ENCODE measurements at places on chromosomes 2 and 18.

- no peak for DNase-seq
Observed at GRCh38 chr2:141264848-141265247, 866.0 kb downstream of the LRP1B start.

GRCh38 chr2:86793752-86794151, 3.0 kb upstream of the CD8A start:
- DNase-seq: no peak

- DNase-seq: no peak
Observed at GRCh38 chr18:74831571-74832250, 234.0 kb downstream of the ZNF407 start.

GRCh38 chr18:79971986-79972385, 7.5 kb downstream of the HSBP1L1 start:
- no peak for DNase-seq

- DNase-seq: no peak
Observed at GRCh38 chr2:6564326-6564725, 301.4 kb downstream of the CMPK2 start.

GRCh38 chr2:58479535-58480140, 238.5 kb upstream of the FANCL start:
- no peak for DNase-seq

DNA sequence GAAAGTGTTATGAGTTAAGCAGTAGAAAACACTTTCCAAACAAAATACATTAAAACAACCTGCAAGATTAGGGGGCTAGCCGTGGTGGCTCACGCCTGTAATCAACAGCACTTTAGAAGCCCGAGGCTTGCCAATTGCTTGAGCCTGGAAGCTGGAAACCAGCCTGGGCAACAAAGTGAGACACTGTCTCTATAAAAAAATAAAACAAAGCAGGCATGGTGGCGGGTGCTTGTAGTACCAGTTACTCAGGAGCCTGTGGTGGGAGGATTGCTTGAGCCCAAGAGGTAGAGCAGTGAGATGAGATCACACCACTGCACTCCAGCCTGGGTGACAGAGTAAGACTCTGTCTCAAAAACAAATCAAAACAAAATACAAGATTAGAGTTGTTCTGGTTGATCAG, 208.3 kb downstream of the ERBB4 start:
- DNase-seq: no peak

DNA sequence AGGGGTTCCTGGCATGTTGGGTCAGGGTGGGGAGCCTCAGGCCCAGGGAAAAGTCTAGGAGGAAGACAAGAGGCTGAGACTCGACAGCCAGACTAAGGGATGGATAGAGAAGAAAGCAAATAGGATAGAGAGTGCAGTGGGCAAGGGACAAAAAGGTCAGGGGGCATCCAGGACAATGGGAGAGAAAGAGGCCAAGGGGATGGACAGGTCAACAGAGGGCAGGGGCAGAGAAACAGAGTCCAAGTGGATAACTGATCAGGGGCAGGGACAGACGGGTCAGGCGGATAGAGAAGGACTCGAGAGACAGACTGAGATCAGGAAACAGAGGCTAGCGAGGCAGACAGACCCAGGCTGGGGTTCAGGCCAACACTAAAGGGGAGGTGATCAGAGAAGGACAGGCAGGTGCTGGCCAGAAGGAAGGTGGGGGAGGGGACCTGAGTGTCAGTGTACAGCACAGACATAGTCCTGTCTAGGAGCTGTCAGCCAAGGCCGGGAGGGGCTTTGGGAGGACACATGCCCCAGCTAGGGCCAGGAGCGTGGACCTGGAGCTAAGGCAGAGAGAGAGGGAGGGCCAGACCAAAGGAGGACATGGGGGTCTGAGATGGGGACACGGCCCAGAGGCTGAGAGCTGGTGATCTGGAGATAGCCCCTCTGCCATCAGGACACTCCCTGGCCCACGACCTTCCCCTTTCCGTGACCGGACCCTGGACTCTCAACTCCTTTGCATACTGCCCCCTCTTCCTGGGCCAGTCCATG, 12.2 kb downstream of the ASIC4 start:
- DNase-seq: no peak

DNA sequence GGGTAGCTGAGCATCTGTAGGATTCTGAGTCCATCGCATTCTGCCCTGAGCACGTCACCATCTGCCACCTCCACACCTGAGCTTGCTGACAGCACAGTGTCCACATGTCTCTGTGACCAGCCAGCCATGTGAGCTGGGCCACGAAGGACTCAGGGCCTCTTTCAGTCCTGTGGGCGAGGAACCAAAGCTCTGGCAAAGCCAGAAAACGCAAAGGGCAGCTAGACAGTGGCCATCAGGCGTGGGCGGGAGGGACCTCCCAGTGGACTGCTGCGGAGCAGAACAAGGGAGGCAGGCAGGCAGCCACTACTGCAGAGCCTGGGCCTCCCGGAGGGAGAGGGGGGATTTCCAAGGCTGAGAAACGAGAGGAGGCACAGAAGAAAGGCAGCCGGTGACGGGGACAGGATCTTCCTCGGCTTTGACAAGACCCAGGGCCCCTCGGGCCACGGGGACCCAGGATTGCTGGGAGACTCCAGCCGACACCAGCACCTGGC, 274.6 kb upstream of the SALL3 start:
- DNase-seq: no peak

GRCh38 chr2:85018049-85018447, 47.1 kb downstream of the KCMF1 start:
- DNase-seq: no peak

GRCh38 chr2:102238039-102238756, 51.4 kb downstream of the IL1RL2 start:
- DNase-seq: peak; percentile 43

DNA sequence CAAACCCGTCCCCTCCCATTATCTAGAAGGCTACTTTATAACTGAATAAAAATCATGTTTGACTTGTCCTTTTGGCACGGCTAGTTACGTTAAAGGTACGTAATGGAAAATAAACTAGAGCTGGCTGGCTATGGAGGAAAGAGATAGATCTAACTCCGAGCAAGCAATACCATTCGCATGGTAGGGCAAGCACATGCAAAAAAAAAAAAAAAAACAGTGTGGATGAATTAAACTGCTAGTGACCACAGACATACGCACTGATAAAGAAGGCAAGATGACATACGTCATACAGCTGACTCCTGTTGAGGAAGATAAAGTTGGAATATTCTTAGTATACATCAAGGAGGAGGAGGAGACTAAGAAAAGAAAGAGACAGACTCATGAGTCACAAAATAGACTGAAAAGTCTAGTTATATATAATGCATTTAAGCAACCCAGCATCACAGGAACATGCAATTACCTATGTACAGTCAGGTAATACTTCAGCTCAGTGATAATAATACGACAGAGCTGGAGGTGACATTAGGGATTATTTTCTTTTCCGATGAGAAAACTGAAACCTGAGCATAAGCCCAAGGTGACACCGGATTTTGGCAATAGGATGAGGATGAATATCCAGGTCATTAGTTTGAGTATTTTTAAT, 37.9 kb upstream of the NARS1 start:
- DNase-seq: no peak

DNA sequence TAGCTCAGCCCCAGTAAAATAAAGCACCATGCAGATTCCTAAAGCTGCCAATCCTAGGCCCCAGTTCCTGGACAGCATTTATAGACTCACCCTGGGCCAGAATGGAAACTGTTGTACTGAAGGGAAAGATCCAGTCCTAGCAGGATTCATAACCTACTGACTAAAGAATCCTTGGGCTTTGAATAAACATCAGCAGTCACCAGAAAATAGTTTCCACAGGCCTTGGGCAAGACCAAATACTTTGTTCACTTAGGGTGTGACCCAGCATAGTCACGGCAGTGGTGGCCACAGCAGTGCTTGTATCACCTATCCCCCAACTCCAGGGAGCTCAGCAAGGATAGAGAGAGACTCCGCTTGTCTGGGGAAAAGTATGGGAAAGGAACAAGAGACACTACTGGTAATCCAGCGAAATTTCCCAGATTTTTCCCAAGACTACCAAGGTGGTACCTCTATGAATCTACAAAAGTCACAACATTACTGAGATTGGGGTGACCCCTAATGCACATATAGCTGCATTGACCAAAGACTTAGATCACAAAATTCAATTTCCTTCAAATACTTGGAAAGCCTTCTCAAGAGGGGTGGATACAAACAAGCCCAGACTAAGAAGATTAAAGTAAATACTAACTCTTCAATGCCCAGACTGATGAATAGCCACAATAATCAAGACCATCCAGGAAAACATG, 748.1 kb upstream of the LRATD1 start:
- DNase-seq: no peak

GRCh38 chr2:219010162-219010756, 17.0 kb upstream of the CRYBA2 start:
- peak; percentile 41 for DNase-seq

- no peak for DNase-seq
Observed at GRCh38 chr2:223613017-223613950, 11.1 kb upstream of the SCG2 start.

Measured in activated naive CD4-positive, alpha-beta T cell treated with anti-CD3 and anti-CD28 coated beads for 36 hours (primary cell).